ENCODE measurements at places on chromosomes 5 and 9.
A peak's percentile ranks its signal among the peaks of the same experiment; 100 is the strongest.

- no peak for DNase-seq
Observed at GRCh38 chr9:133023117-133023890, 7.5 kb upstream of the GTF3C5 start.

DNA sequence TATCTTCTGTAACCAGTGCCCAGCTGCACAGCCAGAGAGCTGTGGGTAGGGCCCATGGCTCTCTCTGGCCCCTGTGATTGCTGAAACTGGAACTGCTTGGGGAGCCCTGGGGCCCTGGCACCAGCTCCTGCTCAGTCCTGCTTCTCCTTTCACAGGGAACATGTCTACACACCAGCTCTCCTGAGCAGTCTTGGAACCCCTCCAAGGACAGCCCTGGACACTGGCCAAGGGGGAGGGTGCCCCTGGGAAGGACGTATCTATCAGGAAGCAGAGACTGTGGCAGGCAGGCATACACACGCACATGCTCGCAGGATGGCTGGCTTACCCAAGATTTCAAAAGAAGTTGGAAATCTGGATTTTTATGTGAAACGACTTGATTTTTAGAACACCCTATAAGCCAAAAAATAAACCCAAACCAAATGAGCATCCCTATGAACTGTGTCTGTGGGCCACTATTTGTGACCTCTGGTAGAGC, 8.8 kb upstream of the TRAF1 start:
- peak; percentile 91 for DNase-seq

DNA sequence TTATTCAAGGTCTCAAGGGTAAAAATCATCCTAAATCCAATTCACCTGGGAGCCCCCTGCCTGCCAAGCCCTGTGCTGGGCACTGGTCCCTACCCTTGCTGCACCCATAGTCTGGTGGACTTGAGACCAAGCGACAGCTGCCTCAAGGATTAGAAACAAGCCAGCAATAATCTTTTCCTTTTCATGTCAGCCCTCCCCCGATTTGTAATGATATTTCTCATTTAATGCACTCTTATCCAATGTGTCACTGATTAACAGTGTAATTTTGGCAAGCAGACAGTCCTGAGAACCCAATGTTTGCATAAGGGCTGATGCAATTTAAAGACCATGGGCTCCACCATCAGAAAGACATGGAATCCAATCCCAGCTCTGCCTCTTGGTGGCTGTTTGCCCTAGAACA, 108.9 kb downstream of the ACTL7B start:
- no peak for DNase-seq

DNA sequence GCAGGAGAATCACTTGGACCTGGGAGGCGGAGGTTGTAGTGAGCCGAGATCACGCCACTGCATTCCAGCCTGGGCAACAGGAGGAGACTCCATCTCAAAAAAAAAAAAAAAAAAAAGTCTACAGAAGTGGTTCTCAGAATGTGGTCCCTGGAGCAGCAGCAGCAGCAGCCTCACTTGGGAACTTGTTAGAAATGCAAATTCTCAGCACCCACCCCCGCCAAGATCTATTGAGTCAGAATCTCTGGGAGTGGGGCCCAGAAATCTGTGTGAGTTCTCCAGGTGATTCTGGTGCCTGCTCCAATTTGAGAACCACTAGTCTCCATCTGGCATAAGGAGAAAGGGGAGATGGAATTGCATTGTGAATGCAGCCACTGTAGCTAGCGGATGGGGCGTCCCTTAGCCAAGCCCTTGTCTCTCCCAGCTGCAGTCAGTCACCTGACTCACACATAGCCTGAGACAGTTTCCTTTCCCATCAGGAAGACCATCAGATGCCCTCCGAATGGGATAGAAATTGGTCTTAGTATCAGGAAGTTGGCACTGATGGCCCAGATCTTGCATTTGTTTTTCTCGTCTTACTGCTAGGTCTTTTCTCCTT, 12.2 kb upstream of the PTCH1 start:
- DNase-seq, result no peak

- DNase-seq, result no peak
Observed at GRCh38 chr9:128070874-128071273, 2.8 kb downstream of the SLC25A25 start.

DNA sequence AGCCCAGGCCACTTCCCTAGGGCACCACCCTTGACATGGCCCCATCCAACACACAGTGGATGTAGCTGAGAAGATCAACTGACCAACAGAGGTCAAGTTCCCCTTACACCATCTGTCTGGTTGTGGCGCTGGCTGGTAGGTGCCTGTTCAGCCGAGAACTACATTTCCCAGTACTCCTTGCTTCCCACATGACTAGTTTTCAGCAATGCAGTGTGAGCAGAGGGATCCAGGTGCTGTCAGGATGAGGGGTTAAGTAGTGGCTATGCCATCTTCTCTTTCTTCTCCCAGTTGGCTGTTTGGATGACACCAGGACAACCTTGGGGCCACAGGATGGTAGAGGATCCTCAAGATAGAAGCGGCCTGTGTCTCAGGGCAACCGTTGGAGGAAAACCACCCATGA, 48.6 kb upstream of the SH3PXD2B start:
- no peak for DNase-seq

DNA sequence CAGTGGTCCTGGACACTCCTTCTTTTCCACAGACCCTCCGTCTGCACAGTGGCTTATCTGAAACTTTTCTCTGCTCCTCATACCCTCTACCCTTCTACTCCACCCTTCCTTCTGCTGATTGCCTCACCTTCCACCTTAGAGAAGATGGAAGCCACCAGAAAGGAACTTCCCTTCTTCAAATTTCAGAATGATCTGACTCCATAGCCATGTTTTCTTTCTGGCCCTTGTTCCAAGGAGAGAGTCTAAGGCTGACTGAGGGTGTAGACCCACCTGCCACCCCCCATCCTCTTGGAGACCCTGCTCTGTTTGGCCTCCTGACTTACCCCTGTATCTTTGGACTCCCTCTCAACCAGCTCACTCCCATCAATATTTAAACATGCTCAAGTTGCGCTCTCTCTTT, 7.4 kb downstream of the SNX30 start:
- no peak for DNase-seq

- DNase-seq, result no peak
Observed at GRCh38 chr9:135480940-135481310, 1.3 kb downstream of the PPP1R26 start.

Measured in small intestine (tissue), 16 donors.